ENCODE measurements at places on chromosomes 12 and 14.

DNA sequence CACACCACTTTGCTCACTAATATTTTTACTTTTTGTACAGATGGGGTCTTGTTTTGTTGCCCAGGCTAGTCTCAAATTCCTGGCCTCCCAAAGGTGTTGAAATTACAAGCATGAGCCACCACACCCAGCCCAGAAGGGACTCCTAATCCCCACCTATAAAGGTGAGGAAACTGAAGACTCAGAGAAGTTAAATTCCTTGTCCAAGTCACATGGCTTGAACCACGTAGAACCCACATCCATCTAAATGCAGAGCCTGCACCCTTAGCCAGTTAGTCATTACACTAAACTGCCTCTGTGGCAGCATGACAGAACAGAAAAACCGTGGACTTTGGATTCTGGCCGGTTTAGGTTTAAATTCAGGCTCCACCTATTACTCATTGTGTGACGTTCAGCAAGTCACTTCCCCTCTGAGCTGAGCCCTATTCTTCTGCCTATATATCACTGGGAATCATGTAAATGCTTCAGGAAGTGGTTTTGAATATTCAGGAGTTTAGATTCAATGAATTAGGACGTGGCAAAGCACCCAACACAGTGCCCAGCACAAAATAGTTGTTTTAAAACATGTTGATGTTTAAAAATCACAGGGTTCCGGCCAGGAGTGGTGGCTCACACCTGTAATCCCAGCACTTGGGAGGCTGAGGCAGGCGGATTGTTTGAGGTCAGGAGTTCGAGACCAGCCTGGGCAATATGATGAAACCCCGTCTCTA lies 3.0 kb upstream of the CORO1C start:
- DNase-seq, result peak; percentile 90

DNA sequence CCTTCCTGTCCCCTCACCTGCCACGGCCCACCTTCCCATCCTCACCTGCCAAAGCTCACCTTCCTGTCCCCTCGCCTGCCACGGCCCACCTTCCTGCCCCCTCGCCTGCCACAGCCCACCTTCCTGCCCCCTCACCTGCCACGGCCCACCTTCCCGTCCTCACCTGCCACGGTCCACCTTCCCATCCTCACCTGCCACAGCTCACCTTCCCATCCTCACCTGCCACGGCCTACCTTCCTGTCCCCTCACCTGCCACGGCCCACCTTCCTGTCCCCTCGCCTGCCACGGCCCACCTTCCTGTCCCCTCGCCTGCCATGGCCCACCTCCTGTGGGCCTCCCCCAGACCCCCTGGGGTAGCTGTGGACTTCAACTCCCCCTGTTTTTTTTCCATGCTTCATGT lies 48.8 kb upstream of the GPR68 start:
- no peak for DNase-seq

DNA sequence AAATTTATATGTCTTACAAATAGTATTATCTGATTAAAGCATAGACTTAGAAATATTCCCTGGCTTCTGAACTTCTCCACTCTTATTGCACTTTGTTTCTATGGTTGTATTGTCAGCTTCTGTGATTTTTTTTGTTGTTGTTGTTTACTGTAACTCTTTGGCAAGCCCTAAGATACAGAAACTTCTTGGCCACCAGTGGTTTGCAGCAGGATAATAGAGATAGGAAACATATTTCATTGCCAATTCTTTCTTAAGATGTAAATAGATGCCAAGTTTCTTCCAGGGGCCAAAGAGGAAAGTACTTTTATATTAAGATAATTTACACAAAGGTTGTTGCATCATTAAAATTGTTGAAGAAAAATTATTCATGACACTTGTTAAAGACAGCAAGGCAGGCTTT lies 123.8 kb downstream of the PTPRB start:
- no peak for DNase-seq

DNA sequence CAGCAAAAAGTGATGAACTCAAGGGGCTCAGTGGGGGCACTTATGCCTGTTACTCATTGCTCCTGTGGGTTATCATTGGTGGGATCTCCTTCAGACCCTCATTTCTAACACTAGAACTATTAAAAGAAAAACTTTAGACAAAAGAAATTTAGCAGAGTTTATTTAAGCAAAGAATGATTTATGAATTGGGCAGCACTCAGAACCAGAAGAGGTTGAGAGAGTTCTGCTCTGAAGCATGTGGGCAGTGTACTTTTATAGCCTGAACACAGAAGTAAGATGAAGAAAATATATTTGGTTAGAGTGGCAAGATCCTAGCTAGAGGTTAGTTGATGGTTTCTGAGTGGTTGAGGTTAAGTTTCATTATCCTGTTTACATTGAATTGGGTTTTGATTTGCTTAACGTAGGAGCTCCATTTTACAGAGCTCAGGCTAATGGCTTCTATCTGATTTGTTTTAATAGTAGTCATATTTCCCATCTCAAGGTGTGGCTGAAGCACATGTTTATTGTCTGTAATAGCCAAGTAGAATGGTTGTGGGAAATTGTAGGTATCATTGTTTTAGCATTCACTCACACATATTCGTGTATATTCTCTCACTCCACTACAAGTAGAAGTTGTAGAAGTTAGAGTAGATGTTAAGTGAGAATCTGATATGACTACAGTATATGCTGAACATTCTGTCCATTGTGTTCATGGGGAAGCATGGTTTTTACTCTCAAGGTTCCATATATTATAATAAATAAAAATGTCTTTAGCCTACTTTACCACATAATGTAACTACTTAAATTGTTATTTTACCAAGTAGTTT lies 27.6 kb downstream of the LEMD3 start:
- no peak for DNase-seq

GRCh38 chr12:121087467-121088194 lies 45.0 kb upstream of the P2RX7 start:
- DNase-seq, result peak; percentile 37

- no peak for DNase-seq
These were observed 903 bp downstream of the BRF1 start for GRCh38 chr14:105299654-105300541.

GRCh38 chr12:58086006-58086405 lies 144.6 kb downstream of the ATP23 start:
- no peak for DNase-seq

DNA sequence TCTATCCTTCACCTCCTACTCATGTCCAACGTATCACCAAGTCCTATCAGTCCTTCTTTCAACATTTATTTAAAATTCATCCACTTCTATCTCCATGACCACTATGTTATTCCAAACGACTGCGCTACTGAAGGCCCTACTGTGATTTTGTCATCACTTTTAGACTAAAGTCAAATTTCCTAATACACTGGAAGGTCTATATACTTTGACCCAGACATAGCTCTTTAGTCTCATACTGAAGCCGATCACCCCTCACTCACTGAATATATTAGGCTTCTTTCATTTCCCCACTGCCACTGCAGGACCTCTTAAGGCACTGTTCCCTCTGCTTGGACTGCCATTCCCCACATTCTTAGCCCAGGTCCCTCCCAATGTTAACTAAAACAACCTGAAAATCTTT lies 25.6 kb downstream of the SLC38A4 start:
- DNase-seq, result no peak

DNA sequence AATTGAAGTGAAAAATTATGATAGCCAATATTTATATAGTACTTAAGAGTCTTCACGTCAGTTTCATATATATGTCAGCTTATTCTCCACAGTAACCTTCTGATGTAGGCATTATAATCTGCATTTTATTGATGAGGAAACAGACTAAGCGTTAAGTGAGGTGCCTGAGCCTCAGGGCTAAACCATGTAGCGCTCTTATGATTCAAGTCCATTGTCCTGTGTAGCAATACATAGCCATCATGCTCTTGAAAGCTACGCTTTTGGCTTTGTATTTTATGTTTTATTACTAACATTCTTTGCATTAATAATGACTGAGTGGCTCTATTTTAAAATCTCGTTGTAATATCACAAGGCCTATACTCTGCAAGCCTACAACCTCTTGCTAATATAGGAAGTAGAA lies 79.0 kb downstream of the ANO6 start:
- no peak for DNase-seq

GRCh38 chr14:91417120-91417982 lies at the start of gene CCDC88C:
CCDC88C (minus strand) TSS chr14:91417820; CDS start chr14:91417690, 130 bp downstream.
- DNase-seq, result peak; percentile 94

- peak; percentile 97 for DNase-seq
These were observed 542 bp downstream of the SRSF5 start for GRCh38 chr14:69767369-69767999.

GRCh38 chr12:58387199-58387598 lies 445.8 kb downstream of the ATP23 start:
- DNase-seq, result no peak

- DNase-seq, result no peak
These were observed 62.9 kb upstream of the EEA1 start for GRCh38 chr12:92992041-92992440.

GRCh38 chr14:57391517-57392195 lies 1.3 kb downstream of the NAA30 start:
- no peak for DNase-seq

DNA sequence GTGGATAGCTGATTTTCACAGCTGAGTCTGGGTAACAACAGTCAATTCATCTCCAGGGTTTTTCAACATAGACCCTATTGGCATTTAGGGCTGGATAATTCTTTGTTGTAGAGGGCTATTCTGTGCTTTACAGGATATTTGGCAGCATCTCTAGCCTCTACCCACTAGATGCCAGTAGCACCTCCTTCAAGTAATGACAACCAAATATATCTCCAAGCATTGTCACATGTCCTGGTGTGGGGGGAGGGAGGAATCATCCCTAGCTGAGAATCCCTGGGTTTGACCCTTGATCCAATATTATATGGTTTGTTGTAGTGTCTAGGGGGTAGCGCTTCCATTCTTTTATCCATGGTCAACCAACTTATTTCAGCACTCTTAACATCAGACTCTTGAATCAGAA lies 157.2 kb downstream of the ANO4 start:
- no peak for DNase-seq

- no peak for DNase-seq
These were observed 143.6 kb upstream of the CRY1 start for GRCh38 chr12:107236824-107237511.

- no peak for DNase-seq
These were observed 293.5 kb upstream of the RTL1 start for GRCh38 chr14:101196795-101197590.

GRCh38 chr12:69999561-69999960 lies 174.5 kb downstream of the MYRFL start:
- no peak for DNase-seq

DNA sequence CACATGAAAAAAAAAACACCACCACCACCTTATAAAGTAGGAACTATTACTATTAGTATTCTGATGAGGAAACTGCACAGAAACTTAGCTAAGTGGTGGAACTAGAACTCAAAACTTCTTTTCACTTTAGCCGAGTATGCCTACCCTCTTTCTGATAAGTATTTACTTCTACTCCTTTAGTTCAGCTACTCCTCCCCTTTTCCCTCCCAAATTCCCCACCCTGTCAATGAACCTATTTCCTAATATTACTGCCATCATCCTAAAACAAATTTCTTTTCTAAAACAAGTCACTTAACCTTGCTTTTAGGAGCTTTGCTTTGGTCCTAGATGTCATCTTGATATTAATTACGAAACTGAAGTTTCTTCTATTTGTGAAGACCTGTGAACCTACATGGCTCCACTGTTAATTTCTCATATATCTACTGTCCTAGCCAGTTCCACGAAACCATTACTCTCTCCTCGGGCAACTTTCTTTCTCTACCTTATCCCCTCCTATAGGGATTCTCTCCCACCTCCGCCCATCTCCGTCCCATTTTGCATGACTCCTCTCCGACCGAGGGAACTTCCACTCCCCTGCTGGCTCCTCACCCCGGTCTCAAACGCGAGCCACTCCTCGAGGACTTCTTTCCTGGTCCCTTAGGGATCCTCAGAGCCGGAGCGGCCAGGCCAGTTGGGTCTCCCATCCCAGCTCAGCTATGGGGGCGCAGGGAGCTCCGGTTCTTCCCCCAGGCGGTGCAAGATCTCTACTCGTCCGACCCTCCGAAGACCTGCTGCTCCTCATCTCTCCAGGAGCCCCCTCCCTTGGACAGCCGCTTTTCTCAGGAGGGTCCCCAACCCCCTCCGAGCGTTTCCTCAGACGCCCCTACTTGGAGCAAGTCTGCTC lies 1.1 kb downstream of the NUMB start:
- DNase-seq, result peak; percentile 61

- DNase-seq, result no peak
These were observed 5.4 kb downstream of the SERPINA1 start for GRCh38 chr14:94382716-94383596.

- no peak for DNase-seq
These were observed 38.2 kb upstream of the ZNF641 start for GRCh38 chr12:48388938-48389337.

DNA sequence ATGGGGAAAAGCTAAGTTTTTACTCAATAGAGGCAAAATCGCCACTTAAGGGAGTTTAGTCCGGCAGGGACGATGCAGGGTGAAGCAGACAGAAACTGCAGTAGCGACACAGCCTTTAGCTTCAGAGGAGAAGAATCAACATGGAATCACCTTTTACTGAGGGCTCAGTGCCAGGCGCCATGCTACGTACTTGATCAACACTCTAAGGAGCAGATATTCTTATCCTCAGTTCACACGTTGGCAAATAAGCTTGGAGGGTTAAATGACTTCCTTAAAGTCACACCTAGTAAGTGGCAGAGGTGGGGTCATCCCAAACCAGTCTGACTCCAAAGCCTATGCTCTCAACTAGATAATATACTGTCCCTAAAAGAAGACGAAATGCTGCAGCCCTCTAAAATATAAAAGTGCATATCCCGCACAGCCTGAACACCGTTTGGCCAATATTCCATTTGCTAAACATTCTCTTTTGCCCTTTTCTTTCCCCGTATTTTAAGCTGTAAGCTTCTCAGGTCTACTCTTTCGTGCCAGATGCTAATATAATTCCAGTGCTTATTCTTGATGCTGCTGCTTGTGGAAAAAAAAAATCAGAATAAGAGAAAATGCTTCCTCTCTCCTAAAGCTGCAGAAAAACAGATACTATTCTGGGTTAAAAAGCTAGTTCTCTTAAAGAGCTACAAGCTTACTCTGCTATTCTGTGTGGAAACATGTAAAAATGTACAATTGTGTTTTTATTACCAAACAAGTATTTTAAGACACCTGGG lies 10.9 kb downstream of the CCDC92 start:
- DNase-seq, result no peak

GRCh38 chr12:103493199-103493598 lies 2.6 kb downstream of the C12orf42 start:
- DNase-seq, result no peak

DNA sequence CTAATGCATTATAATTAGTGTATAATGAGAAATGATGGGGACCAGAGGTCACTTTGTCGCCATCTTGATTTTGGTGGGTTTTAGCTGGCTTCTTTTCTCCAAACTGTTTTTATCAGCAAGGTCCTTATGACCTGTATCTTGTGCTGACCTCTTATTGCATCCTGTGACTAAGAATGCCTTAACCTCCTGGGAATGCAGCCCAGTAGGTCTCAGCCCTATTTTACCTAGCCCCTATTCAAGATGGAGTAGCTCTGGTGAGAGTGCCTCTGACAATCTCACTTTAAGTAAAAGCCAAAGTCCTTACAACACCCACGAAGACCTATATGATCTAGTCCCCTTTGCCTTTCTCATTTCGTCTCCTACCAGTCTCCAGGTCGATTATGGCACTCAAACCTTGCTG lies 28.3 kb upstream of the STRAP start:
- DNase-seq, result no peak

- DNase-seq, result no peak
These were observed 73.5 kb downstream of the TNFAIP2 start for GRCh38 chr14:103196716-103197115.

- peak; percentile 21 for DNase-seq
These were observed 686 bp downstream of the B4GALNT1 start for GRCh38 chr12:57632073-57632957.

Measured in suppressor macrophage (primary cell).